B cell (primary cell): ENCODE measurements at places on chromosomes 13 and 19. TPM values are rescaled to one million over a fixed set of nuclear protein-coding genes. Genes with fewer than 3 reads are reported as not detected.

GRCh38 chr13:114062754-114063153 is 69.7 kb downstream of the RASA3 start:
- no peak for DNase-seq

- DNase-seq = no peak
These were observed 819.2 kb downstream of the UQCRFS1 start for GRCh38 chr19:28393574-28394336.

GRCh38 chr13:23966221-23966690 is 69.0 kb upstream of the C1QTNF9B start:
- DNase-seq = no peak

DNA sequence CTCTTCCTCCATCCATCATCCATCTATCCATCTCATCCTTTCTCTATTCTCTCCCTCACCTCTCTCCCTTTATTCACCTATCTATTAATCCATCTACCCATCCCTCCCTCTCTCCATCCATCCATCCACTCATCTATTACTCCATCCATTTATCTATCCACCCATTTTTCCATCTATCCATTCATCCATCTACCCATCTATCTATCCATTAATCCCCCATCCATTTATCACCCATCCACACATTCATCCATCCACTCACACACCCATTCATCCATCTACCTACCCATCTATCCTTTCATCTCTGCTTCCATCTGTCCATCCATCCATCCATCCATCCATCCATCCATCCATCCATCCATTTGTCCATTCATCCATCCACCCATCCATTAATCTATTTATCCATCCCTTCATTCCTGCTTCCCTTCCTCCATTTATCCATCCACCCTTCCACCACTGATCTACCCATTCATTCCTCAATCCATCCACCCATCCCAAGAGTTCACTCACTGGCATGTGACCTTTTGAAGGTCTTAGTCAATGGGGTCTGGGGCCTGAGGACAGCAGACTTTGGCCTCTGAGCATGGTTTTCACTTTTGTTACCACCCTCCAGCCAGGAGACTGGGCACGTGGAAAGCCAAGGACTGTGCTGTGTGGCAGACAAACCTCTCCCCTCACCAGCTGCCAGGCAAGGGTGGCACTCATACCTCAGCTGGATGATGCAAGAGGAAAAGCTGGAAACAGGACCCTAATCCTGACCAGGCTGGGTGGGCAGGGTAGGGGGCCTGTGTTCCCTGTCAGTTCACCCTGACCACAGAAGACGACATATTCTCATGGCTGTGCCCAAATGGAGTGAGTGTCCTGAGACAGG is 126.7 kb downstream of the URI1 start:
- no peak for DNase-seq

The CEBPA gene
- 1.2 and 2.6 TPM in 2 replicates for polyA plus RNA-seq
